ENCODE measurements at places on chromosomes 6 and 20.

DNA sequence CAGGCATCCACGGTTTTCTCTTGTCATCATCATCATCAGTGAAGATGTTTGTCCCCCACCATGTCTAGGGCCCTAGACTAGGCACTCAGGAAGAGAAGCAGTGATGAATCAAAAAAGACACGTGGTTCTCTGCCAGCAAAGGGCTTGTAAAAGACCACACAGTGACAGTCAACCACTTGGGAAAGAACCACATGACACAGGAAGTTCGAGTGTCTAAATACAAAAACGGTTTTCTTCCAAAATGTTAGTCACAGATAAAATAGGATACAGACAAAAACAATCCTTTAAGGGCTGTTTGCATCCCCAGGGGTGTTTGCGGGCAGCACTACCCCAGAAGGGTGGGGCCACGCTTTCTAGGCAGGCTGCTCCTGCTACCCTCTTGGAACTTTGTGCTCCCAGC lies 356.8 kb upstream of the AGPAT4 start:
- no peak for DNase-seq

DNA sequence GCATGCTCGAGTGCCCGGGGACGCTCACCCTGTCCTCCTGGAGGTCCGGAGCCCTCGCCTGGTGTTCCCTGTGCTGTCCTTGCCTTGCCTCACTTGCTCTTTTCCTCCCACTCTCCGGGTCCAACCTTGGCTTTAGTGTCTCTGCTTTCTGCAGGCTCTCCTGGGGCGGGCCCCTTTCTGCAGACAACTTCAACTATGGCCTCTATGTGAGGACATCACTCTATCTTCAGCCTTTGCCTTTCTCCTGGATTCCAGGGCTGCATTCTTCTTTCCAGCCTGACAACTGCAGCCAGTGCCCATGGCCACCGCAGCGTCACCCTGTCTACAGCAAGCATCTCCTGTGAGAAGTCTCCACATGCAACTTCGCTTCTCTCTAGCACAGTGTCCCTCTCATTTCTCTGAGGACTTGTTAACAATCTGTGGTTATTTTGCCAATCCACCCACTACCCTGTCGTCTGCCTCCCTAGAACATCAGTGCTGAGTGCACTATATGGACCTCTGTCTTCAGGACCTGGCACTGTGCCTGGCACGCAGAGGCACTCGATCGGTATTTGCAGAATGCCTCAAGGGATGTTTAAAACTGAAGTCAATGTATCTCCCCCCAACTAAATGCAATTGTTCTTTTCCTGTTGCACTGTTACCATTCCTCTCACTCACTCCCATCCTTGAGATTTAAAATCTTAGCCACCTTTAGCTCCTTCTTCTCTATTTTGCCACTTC lies 35.9 kb downstream of the FOXC1 start:
- no peak for DNase-seq

- DNase-seq: no peak
Observed at GRCh38 chr6:40176152-40176551, 241.9 kb upstream of the MOCS1 start.

DNA sequence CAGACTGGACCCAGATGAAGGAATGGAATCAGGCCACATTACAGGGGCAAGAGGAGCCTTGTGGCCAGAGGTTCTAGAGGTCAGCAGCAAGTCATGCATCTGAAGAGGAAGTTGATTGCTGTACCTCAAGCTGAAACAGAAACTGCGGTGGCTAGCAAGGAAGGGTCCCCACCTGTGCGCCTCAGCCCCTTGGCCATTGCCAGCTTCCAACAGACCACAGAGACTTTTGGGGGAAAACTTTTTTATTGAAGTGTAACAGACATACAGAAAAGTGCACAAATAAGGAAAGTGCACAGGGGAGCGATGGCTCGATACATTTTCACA lies 26.8 kb upstream of the SLC9A8 start:
- DNase-seq: no peak

GRCh38 chr6:43800746-43801494 lies 30.9 kb downstream of the VEGFA start:
- DNase-seq: no peak

- no peak for DNase-seq
Observed at GRCh38 chr20:58458342-58459057, 56.7 kb downstream of the APCDD1L start.

GRCh38 chr6:37029249-37029971 lies 24.0 kb downstream of the FGD2 start:
- DNase-seq: no peak

Measured in Panc1 (cell line).